Activated CD4-positive, alpha-beta T cell treated with anti-CD3 and anti-CD28 coated beads for 24 hours (primary cell): ENCODE measurements at places on chromosomes 4 and X.

- no peak for DNase-seq
These were observed 23.5 kb downstream of the FMR1 start for GRCh38 chrX:147935156-147935758.

DNA sequence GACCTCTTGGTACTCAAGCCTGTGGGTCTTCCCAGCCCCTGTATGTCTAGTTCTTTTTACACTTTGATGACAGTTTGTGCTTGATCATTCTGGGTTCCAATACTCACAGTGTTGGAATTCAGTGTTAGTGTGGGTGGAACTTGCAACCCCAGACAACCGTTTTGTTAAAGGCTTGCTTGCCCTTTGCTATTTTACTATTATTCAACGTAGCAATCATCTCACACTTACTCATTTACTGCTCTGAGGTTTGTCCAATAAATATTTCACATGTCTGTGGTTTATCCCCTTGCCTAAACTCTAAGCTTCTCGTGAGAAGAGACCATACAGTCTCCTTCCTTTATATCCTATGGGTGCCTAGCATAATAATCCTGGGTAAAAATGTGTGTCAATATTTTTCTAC is 15.3 kb downstream of the CCNG2 start:
- no peak for DNase-seq

DNA sequence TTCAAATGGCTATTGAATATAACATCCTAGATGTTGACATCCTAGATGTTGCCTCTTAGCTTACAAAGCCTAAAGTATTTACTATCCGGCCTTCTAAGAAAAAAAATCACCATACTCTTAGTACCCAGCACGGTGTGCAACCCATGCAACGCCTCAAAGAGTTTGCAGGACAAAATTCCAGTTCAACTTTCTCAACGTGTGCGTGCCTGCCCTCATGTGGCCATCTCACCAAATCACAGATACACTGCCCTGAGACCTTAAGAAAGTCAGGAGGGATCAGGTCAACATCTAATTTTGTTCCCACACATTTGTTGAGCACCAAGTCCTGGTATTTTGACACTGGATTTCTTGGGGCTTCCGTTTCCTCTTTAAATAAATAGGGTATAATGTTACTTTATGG is 68.3 kb downstream of the CRMP1 start:
- DNase-seq, result no peak

DNA sequence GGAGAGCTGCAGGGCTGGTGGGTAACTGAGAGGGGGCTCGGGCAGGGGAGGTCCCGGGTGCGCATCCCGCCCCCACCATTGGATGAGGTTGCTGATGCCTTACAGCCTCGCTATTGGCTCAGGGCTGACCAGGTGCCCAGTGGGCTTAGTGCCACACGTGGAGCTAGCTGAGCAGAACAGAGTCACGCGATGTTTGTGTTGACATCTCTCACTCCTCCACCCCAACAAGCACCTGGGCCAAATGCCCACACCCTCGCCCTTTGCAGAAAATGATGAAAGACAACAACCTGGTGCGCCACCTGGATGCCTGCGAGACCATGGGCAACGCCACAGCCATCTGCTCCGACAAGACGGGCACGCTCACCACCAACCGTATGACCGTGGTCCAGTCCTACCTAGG is 31.8 kb downstream of the ATP2B3 start:
- DNase-seq, result no peak

GRCh38 chr4:149711593-149712365 is 103.9 kb downstream of the IQCM start:
- no peak for DNase-seq

DNA sequence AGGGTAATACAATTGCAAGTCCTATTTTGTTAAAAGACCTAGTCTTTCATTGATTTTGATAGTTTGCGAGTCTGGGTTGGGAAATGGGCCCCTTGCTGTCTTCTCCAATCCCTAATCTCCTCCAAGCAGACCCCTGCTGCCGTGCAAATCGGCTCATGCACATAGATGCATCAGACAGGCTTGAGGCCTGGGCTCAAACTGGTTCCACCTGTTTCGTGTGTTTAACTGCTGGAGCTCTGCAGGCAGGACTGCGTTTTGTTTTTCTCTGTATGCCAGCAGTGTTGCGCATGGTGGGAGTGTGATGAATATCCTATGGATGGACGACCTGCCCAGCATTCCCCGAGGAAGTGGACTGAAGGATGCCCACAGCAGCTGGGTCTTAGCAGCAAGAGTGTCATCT is 133.9 kb downstream of the PDGFRA start:
- no peak for DNase-seq

GRCh38 chrX:19864736-19865135 is 22.7 kb downstream of the SH3KBP1 start:
- DNase-seq, result no peak

DNA sequence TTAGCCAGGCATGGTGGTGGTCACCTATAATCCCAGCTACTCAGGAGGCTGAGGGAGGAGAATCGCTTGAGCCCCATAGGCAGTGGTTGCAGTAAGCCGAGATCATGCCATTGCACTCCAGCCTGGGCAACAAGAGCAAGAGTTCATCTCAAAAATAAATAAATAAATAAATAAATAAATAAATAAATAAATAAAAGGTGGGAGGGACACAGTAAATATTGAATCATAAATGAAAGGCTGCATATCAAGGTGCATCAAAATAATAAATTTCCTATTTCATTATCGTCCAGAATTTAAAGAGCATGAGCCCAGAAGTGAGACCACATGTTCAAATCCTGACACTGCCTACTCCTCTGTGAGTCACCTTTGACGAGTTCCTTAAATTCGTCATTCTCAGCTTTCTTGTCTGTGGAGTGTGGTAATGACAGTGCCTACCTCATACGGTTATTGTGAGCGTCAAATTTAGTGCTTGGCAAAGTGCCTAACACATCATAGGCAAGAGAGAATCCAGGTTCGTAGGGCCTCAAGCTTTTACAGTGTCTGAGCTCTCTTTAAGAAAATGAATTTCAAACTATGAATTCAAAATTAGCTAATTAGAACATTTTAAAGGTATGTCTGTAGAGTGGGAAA is 49.9 kb downstream of the IL15 start:
- no peak for DNase-seq

DNA sequence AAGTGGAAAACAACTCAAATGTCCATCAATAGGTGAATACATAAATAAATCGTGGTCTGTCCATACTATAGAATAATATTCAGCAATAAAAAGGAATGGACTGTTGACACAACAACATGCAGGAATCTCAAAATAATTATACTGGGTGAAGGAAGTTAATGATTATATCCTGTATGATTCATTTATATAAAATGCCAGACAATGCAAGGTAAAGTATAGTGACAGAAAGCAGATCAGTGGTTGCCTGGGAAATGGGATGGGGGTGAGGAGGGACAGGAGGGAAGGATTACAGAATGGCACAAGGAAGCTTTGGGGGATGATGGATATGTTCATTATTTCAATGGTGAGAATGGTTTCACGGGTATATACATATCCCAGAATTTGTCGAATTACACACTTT is 12.3 kb downstream of the PYURF start:
- no peak for DNase-seq

DNA sequence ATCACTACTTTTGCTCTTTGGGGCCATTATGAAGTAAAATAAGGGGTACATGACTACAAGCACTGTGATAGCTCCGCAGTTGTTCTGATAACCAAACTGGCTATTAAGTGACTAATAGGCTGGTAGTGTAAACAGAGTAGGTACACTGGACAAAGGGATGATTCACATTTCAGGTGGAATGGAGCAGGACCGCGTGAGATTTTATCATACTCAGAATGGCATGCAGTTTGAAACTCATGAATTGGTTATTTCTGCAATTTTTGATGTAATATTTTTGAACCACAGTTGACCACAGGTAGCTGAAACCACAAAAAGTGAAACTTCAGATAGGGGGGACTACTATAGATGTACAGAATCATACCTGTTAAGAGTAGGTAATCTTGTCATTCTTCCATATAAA is 55.8 kb downstream of the PAK3 start:
- DNase-seq, result no peak

GRCh38 chr4:70994387-70995099 is 1.1 kb downstream of the DCK start:
- no peak for DNase-seq

DNA sequence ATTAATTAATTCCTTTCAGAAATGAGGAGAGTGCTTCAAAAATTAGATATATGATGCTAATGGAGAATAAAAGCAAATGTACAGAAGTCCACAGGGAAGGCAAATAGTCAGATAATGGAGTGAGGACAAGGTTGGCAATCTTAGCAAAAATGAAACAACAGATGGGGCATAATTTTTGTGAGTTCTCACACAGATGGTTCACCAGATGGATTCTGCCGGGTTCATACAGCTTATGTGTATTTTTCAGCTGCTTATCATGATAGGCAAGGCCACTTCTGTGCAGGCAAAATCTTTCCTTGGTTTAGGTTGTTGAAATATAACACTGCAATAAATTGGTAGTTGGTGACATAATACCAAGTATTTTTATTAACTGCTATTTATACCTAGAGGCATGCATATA is 1539.0 kb upstream of the IGFBP7 start:
- DNase-seq, result no peak

DNA sequence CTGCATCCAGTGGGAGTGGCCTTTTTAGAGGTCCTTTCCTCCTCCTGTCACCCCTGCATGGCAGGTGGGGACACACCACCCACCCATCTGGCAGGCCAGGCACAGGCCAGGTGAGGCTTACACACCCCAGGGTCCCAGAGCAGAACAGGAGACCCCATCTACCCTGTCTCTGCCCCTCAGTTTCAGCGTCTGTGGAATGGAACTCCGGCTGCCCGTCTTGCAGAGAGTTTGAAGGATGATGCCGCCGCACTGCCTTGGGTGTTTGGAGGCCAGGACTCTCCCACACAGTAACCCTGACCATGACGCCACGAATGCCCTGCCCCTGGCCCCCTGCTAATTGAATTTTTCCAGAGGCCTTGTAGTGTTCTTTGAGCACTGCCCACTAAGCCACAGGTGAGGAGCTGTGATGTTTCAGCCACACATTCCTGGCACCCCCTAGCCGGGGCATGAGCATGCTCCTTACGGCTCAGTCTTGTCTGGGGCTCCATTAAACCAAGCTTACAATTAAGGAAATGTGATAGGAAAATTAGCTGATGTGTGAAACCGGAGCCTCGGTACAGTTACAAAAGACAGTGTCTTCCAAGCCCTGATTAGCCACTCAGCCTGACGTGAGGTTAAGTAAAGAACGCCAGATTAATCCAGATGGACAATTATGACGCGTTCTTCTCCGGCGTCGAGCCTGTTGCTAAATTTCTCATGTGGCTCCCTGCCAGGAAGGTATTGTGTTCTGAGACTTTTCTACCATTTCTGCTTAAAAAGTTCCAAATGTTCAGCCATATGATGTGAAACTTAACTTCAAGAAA is 39.3 kb downstream of the HMX1 start:
- DNase-seq, result no peak

GRCh38 chr4:100348473-100348872 is 158.2 kb upstream of the DDIT4L start:
- no peak for DNase-seq

- no peak for DNase-seq
These were observed 7.7 kb downstream of the HAND2 start for GRCh38 chr4:173522160-173522950.

- no peak for DNase-seq
These were observed 46.7 kb upstream of the UCP1 start for GRCh38 chr4:140615451-140615850.

DNA sequence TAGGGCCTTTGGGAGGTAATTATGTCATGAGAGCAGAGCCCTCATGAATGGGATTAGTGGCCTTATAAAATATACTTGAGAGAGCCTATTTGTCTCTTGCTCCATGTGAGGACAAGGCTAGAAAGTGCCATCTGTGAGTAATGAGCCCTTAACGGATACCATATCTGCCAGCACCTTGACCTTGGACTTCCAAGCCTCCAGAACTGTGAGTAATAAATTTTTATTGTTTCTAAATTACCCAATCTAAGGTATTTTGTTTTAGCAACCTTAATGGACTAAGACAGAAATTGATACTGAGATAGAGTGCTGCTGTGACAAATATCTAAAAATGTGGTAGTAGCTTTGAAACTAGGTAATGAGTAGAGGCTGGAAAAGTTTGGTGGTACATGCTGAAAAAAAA is 285.0 kb upstream of the DIPK2B start:
- DNase-seq, result no peak

DNA sequence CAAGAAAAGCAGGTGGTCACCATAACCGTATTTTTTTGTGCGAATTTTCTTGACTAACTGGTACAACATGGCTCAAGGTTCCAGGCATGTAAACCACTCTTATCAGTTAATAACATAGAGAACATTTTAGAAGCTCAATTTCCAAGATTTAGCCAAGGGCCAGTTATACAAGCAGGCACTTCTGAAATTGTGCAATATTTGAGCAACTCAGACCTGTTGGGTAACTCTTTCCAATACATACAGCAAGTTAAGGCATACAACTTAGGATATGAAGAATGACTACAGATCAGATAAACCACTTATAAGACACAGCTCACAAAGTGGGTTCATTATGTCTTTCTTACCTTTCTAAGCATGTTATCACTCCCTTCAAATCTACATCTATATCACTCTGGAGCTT is 43.9 kb downstream of the ZNF280C start:
- DNase-seq, result no peak

GRCh38 chr4:30518211-30518610 is 202.0 kb upstream of the PCDH7 start:
- DNase-seq, result no peak
